ENCODE measurements at places on chromosomes 5 and 9.

GRCh38 chr5:135471726-135472125 is 19.6 kb upstream of the TIFAB start:
- DNase-seq, result no peak

DNA sequence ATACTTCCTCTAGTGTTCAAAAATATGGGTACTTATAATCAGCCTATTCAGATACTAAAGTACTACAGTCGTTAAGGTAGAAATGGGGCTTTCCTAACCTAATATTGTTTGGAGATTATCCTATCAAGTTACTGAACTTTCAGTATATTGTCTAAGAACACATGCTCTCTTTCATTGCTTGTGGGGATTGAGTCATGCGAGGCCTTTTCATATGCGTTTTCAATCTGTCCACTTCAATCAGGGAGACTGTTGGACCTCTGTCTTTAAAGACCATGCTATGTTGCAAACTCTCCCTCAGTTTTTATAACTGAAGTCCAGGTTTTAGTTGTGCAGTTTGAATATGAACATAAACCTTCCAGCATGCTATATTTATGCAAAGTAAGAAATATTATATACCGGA is 15.0 kb downstream of the PRR16 start:
- no peak for DNase-seq

DNA sequence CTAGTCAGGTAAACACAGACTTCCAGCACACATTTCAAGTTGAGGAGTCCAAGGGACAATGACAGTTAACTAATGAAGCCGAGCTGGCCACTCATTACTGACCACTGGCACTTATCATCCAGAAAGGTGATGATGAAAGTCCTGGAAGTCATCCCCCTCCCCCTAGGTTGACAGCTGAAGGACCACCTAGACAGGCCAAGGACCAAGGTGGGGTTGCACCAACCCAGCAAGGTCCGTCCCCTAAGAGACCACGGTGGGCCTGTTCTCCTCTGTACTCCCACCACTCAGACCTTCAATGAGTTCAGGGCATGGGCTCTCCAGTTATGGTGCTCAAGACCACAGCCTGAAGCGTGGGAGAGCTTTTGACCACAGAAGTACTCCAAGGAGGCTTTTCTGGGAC is 13.2 kb downstream of the P4HA2 start:
- no peak for DNase-seq

- DNase-seq, result no peak
These were observed 427.8 kb upstream of the CDH6 start for GRCh38 chr5:30765706-30766105.

- DNase-seq, result no peak
These were observed 102.2 kb downstream of the DEPDC1B start for GRCh38 chr5:60597572-60598320.

- no peak for DNase-seq
These were observed 29.2 kb upstream of the IL13 start for GRCh38 chr5:132628814-132629213.

DNA sequence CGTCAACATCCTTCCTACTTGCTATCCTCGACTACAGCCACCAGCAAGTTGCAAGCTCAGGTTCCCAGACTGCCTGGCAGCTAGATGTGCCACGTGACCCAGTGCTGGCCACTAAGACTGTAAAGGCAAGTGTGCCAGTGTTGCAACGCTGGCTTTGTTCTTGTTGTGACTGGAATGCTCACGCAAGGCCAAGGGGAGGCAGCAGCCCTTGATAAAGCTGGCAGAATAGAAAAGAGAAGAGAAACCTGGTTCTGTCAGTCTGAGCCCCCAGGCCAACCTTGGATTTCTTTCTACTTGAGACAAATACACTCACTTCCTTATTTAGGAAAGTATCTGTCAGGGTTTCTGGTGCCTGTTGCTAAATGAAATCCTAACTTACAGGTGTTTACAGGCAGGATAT is 113.0 kb downstream of the KLHL3 start:
- DNase-seq, result no peak

DNA sequence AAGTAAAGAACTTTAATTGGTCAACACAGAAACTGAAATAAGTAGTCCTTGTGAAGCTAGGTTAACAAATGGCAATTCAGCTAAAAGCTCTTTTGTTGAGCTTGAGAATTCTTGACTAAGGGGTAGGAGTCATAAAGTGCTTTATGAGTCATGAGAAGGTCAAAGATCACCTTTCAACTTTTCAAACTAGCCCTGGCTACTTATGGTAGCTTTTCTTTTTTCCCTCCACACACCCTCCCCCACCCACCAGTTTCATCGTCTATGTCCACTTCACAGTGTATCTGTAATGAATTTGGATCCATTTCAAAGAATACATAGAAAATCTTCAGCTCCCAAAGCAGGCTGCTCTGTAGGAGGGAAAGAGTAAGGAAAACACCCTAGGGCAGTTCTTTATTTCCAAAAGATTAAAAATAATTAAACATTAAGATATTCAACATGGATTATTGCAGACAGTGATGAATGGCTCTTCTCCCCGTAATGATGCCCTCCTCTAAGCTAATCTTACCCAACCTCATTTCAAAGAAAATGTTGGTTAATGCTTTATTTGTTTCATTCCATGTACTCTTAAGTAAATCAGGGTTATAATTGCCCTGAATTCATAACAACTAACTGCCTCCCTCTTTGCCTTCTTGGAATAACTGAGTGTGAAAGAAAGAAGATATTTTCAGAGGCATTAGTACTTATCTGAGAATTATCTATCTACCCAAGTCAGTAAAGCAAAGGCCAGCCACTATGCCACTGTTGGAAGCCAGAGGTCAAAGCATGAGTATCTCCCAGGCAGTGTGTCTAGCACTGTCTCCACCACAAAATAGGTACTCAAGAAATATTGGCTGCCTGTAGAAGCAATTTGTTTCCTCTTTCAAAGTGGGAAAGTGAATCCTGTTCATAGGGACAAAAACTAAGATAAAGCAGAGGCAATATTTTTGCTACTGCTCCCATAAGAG is 290.6 kb downstream of the PIK3R1 start:
- DNase-seq, result no peak

DNA sequence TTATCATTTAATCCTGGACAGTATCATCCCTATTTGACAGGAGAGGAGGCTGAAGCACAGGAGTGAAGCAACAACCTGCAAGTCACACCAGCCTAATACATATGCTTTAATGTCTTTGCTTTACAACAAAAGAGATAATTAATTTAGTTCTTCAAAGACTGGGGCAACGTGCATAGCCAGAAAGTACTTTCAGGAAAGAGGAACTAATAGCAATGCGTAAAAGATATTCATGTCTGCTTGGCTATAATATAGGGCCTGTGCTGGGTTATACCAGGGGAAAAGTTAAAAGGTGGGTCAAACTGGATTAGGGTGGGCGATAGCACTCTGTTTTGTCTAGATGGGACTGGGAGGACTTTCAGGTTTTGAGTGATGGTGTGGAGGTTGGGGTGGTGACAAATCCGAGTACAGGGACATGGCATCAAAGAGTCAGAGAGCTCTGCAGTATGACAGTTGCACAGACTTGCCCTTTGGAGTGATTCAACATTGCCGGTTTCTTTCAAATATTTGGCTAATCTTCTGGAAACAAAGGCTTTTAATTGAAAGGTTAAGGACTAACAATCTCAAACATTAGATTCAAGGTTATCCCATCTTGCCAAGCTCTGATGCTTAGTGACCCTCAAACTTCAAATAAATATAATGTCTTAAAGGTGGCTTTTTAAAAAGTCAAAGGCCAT is 11.9 kb downstream of the DAB2 start:
- no peak for DNase-seq

DNA sequence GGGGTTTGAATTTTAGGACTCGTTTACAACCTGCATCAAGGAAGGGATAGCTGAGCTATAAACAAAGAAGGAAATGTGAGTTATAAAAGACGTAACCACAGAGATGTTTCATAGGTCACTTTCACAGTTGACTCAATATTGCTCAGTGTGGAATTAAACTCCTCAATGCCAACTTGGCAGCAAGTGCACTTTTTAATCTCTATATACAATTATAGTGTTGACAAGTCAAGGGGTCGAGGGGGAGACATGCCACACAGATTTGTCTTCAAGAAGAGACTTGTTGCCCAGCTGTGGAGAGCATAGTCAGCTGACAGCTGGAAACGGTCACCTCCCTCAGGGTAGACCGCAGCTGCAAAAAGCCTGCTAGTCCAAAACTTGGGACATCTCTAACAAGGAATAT is 163.4 kb upstream of the DMAC1 start:
- no peak for DNase-seq

GRCh38 chr5:13606051-13606450 is 338.4 kb downstream of the DNAH5 start:
- no peak for DNase-seq

- no peak for DNase-seq
These were observed 6.1 kb upstream of the TMEM252 start for GRCh38 chr9:68546596-68547390.

DNA sequence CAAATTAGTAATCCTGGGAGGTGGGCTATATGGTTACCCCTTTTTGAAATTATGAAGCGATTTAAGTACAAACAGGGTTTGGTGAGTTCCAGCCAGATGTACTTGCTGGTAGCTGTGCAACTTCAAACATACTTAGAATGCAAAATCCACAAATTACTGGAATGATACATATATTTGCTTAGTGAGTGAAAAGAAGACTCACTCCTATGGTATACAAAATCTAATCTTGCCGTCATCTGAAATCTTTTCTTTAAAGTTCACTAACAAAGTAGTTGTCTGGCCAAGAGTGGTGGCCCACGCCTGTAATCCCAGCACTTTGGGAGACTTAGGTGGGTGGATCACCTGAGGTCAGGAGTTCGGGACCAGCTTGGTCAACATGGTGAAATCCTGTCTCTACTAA is 64.9 kb upstream of the TJP2 start:
- DNase-seq, result no peak

DNA sequence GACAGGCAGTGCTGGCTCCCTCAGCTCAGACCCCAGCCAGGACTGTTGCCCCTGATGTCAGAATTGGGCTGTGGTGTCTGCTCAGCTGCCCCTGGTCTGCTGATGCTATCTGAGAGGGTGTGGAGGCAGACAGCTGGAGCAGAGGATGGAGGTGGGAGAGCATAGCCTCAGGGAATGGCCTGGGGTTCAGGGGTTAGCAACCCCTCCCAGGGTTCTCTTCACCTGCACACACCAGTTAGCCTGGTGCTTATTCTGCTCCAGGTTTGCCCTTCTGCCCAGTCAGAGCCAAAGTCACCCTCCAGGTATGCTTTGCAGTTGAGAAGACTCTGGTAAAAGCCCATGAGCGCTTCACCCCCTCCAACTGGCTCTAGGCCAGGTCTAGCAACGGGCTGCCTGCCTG is 109.8 kb downstream of the SAXO1 start:
- no peak for DNase-seq

GRCh38 chr5:54621048-54621447 is 103.5 kb downstream of the SNX18 start:
- no peak for DNase-seq

DNA sequence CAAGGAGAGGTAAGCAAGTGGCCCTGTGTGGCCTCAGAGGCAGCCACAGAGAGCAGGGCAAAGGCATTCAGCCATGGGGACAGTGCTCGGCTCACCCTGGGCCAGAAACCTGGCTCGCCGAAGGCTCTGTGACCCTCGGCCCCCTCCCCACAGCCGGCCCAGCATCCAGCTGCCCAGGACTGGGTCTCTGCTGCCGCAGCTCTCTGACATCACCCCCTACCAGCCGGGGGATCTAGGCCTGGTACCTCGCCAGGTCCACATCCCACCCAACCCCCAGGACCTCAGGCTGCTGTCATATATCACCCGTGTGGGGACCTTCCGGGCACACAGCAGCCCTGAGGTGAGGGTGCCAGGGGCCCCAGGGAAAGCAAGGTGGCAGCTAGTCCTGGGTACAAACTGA is 2.6 kb downstream of the PTRH1 start:
- DNase-seq, result no peak

DNA sequence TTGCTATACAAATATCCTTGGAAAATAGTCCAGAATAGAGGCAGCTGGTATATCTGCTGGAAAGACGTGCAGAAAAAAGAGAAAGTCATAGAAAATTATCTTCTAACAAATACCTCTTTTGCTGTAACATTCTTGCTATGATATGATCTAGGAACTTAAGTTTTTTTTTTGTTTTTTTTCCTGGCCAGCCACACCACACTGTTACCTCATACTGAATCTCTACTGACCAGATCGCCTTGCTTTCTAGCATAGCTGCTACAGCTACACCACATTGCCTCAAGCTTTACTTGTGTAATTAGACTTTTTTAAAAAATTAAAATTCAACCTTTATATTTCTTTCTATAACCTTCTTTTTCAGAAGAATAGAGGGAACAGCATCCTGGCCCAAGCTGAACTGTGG is 142.2 kb upstream of the PRLR start:
- no peak for DNase-seq

Measured in NCI-H526 treated with DMSO at 0.1 percent for 48 hours (cell line).